ENCODE measurements at places on chromosomes 13 and 19. TPM values are rescaled to one million over a fixed set of nuclear protein-coding genes. Genes with fewer than 3 reads are reported as not detected.

ALDH16A1 gene
- 17.0 TPM for total RNA-seq

HRC gene
- 0.06 TPM for total RNA-seq

TLE5 gene
- total RNA-seq: 167 TPM

ZNF226 gene
- 27.9 TPM for total RNA-seq

DNA sequence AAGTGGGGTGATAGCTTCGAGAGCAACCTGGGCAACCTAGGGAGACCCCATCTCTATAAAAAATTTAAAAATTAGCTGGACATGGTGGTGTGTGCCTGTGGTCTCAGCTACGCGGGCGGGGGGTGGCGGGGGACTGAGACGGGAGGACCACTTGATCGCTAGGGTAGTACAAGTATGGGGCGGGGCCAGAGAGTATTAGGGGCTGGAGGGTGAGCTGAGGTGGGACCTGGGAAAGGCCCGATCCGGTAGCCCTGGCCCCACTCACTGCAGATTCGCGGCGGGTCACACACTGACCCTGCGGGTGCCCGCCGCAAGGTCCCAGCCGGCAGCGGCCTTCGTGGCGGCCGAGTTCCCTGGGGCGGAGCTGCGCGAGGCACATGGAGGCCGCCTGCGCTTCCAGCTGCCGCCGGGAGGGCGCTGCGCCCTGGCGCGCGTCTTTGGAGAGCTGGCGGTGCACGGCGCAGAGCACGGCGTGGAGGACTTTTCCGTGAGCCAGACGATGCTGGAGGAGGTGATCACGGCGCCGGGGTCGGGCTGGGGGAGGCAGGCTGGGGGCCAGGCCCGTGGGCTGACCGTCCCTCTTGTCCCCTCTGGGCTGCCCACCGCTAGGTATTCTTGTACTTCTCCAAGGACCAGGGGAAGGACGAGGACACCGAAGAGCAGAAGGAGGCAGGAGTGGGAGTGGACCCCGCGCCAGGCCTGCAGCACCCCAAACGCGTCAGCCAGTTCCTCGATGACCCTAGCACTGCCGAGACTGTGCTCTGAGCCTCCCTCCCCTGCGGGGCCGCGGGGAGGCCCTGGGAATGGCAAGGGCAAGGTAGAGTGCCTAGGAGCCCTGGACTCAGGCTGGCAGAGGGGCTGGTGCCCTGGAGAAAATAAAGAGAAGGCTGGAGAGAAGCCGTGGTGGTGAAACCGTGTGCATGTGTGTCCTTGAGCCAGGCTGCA, 2.0 kb upstream of the ARHGAP45 start:
- DNase-seq: no peak
